ENCODE measurements at places on chromosomes 5 and 9. TPM values are rescaled to one million over a fixed set of nuclear protein-coding genes. Genes with fewer than 3 reads are reported as not detected.

RANBP17 gene
- total RNA-seq = 2.9 TPM

AGXT2 gene
- total RNA-seq = not detected

GAPT gene
- total RNA-seq = not detected

RLN2 gene
- not detected for total RNA-seq

ZNF462 gene
- total RNA-seq = 4.6 TPM

TAF11L5 gene
- not detected for total RNA-seq

ACOT12 gene
- total RNA-seq = not detected

PCDHGC4 gene
- 0.44 TPM for total RNA-seq

PCDHAC1 gene
- not detected for total RNA-seq

AMACR gene
- total RNA-seq = 8.0 TPM

MYMK gene
- not detected for total RNA-seq

STPG3 gene
- not detected for total RNA-seq

NUP188 gene
- 50.4 TPM for total RNA-seq

NIPSNAP3A gene
- total RNA-seq = 78.9 TPM

SPINK5 gene
- 0.25 TPM for total RNA-seq

HTR1A gene
- total RNA-seq = not detected

FTMT gene
- not detected for total RNA-seq

GABRA1 gene
- not detected for total RNA-seq

SLCO6A1 gene
- not detected for total RNA-seq

C9orf153 gene
- not detected for total RNA-seq

FANCG gene
- 30.5 TPM for total RNA-seq

NMUR2 gene
- not detected for total RNA-seq

SH3PXD2B gene
- total RNA-seq = 15.7 TPM

URM1 gene
- 52.2 TPM for total RNA-seq

TMEM215 gene
- total RNA-seq = not detected

SH3RF2 gene
- 0.59 TPM for total RNA-seq

CEL gene
- total RNA-seq = 0.07 TPM

CCDC127 gene
- total RNA-seq = 5.3 TPM

SPATA31D3 gene
- not detected for total RNA-seq

RPL12 gene
- 2,382 TPM for total RNA-seq

GLDC gene
- total RNA-seq = 2.1 TPM

Measured in mammary microvascular endothelial cell (primary cell).